GM10248 (cell line): ENCODE measurements at places on chromosomes 4 and X.

DNA sequence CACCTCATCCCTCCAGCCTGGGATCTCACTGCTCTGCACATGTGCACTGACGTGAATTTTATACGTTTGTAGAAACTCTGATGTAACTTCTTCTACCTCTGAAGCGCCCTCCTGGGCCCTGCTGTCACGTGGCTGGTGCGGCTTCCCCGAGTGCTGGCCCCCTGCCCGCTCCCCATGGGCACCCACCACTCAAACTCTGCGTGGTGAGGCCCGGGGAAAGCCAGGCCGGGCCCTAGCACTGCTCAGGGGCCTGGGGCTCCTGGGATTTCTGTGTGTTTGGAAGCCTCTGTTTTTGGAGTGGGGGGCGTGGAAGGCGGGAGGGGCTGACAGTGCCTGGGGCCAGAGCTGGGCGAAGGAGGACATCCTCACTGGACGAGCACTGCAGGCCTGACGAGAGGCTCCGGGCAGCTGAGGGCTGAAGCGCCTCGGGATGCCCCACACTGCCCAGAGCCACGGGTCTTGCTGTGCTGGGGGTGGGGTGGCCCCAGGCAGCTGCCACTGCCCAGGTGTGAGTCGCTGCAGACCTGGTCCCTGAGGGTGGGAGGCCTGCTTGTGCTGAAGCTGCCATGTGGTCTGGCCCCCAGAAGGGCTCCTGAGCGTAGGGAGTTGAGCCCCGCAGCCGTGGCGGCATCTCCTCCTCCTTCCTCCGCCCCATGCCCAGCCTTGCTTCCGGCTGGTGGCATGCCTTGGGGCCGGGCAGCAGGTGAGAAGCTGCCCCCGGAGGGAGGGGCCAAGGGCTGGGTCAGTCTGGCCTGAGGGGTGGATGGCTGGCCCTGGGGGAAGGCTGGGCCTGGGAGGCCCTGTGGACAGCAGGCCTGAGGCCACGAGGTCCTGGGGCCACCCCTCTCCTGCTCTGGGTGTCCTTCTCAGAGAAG lies 7.7 kb downstream of the NAT8L start:
- no peak for DNase-seq

DNA sequence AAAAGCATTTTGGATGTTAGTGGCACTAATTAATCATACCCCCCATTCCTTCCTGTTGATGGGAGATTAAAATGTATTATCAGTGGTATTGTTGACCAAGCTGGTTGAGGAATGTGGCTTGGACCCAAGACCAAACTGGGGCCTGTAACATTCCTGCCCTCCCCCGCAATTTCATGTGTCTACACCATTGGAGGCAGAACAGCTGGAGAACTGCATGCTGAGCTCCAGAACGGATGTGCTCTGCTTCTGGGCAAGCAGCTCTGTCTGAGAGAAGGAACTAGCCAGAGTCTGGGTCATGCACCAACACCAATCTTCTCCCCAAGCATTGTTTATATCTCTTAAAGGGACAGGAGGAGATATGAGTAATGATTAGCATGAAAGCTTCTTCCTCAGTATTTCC lies 185.5 kb downstream of the CEP135 start:
- no peak for DNase-seq

GRCh38 chr4:67886281-67886680 lies 2.5 kb upstream of the TMPRSS11D start:
- DNase-seq, result no peak

DNA sequence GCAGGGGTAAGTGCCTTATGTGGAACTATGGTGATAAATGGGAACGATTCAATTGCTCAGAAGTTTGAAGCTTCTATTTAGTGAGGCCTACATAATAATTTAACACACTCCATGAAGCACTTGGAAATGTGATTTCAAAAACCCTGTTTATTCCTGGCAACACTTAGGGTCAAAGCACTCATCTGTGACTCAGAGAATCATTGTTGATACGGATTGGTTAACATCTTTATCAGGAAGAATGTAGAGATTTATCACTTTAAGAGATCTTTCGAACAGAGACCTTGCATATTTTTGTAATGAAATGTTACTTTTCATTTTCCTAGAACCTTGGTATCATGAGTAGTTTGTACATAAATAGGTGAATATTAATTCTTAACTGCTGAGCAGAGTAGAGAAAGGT lies 269.1 kb upstream of the SLIT2 start:
- no peak for DNase-seq

GRCh38 chr4:135927651-135928050 lies 1604.6 kb downstream of the PCDH18 start:
- DNase-seq, result no peak

- DNase-seq, result no peak
Observed at GRCh38 chr4:116839826-116840225, 245.6 kb downstream of the TRAM1L1 start.

GRCh38 chr4:77232653-77233052 lies 75.6 kb downstream of the CCNG2 start:
- DNase-seq, result no peak

GRCh38 chr4:6546681-6547447 lies 28.1 kb upstream of the MAN2B2 start:
- DNase-seq, result peak; percentile 78

DNA sequence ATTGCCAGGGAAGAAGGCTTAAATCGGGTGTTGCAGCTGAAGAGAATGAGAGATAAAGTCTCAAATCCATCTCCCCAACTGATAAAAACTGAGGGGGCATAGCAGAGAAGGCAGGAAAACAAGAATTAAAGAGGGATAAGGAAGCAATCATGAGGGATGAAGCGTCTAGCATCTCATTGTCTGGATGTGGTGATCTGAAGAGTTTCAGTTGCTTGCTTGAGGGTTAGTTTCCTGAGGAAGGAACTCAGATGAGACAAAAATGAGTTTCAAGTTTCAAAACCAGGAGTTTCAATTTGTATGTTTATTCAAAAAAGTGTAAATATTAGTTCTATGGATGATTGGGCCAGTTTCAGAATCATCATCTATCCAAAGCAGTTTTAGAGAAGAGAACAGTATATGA lies 496.9 kb downstream of the RAB28 start:
- DNase-seq, result no peak

DNA sequence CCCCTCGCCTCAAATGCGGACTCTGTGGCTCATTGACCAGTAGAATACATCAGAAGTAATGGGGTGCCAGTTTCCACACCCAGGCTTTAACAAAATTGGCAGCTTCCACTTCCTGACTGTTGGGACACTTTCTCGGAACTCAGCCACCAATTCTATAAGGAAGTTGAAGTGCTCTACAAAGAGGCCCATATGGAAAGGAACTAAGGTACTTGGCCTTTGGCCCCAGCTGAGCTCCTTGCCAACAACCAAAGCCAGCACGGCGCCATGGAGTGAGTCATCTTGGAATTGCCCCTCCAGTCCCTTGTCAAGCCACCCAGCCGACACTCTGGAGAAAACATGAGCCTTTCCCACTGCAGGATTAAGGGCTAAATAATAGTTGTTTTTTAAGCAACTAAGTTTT lies 262.2 kb upstream of the INTU start:
- DNase-seq, result no peak

DNA sequence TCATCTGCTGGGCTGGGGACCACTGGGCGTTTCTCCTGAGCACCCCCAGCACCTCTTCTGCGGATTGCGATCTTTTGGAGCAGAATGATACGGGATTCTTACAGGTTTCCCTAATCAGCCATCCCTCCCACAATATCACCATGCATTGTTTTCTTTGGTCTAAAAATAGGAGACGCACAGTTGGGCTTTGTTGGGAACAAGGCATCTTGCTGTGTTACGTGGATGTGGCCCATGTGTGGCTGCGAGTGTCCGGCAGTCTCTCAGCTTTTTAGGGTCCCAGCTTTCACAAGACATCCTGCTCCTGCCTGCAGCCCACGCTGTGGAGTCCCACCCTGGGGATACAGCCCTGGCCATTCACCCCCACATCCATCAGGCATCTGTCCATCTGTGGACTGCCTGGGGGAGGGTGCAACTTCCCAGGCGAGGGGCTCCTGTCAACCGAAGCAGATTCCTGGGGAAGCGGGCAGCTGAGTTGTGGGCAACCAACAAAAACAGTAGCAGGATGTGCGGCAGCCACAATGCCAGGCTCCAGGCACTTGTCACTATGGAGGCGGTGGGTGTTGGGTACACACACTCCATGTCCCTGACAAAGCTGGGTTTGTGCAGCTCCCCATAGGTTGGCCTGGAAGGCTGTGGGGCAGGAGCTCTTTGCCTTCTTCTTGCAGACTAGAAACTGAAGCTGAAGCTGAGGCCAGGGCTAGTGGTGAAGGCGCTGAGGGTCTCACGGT lies 185.5 kb upstream of the PSAPL1 start:
- DNase-seq, result no peak

DNA sequence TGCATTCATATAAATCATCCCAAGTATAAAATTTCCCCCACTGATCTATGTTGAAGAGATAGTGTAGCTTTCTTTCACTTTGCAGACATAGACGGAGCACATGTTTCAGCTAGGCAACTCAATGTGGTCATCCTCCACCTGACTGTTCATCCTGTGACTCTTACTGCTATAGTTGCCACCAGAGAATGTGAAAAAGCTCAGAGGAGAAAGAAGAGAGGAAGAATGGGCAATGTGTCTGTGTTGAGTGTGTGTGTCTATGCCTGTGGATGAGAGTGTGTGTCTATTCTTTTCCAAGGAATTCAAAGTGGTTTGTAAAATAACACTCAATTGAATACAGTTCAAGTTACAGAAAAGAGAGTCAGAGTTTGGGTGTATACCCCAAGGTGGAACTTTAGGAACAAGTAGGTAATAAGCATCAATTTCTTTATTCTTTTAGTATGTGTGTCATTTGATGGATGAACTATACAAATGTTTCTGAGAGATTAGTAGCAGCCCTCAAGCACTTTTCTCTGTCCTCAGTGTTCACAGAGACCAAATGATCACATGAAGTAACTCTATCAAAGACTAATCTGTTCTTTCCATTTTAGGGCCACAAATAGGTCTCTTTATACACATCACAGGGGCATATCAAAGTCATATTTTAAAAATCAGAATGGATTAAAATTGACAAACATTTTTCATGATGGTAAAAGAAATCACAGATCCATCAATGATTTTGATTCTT lies 2.3 kb downstream of the SNCA start:
- DNase-seq, result no peak

DNA sequence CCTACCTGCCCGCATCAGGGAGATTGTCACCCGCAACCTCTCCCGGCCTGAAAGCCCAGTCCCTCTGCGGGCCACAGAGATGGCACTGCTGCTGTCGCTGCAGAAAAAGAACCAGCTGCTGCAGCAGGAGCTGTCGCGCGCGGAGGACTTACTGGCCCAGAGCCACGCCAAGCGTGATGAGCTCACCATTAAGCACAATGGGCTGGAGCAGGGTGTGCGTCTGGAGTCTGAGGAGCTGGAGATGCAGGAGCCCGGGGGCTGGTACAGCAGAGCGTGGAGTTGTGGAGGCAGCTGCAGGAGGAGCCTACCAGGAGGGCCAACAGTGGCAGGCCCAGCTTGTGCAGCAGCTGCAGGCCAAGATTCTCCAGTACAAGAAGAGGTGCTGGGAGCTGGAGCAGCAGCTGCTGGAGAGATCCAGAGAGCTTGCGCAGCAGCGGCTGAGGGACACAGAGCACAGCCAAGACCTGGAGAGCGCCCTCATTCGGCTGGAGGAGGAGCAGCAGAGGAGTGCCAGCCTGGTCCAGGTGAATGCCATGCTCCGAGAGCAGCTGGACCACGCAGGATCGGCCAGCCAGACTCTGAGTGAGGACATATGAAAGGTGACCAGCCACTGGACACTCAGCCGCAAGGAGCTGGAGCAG lies 11.3 kb downstream of the SMIM10L2A start:
- no peak for DNase-seq

- no peak for DNase-seq
Observed at GRCh38 chr4:7844594-7844991, 95.1 kb downstream of the AFAP1 start.

GRCh38 chrX:108348525-108348924 lies 89.7 kb downstream of the COL4A6 start:
- DNase-seq, result no peak

GRCh38 chrX:112051576-112051975 lies 31.0 kb downstream of the TRPC5 start:
- no peak for DNase-seq

DNA sequence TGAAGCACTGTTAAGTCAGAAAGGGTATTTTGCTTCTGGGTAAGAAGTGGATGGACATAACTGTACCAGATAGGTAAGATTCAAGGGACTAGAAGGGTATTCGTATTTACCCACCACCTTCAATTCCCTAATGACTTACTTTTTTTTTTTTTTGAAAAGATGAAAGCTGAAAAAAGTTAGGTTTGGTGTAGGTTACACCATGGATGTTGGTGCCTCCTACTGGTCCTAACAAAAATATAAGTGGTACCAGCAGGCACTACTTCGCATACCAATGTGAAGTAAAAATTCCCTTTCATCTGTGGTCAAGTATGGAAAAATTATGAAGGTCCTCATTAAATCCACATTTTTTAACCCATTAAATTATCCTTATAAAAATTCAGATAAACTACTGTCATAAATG lies 7.2 kb downstream of the ANKRD17 start:
- DNase-seq, result no peak

DNA sequence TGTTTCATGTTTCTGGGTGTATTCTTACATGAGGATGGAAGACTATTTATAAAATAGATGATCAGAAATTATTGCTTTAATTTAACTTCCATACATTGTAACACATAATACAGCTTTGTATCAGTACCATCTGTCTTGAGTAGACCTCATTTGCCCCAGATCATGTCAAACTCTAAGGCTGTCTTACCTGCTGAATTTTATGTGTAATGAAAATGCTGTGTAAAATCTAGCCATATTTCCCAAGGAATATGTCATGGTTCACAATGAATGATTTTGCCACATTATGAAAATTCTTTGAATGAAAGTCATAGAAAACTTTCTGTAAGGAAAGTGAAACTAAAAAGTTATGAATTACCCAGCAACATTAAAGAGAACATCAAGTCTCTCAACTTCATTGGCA lies 7.4 kb downstream of the BDH2 start:
- DNase-seq, result no peak

DNA sequence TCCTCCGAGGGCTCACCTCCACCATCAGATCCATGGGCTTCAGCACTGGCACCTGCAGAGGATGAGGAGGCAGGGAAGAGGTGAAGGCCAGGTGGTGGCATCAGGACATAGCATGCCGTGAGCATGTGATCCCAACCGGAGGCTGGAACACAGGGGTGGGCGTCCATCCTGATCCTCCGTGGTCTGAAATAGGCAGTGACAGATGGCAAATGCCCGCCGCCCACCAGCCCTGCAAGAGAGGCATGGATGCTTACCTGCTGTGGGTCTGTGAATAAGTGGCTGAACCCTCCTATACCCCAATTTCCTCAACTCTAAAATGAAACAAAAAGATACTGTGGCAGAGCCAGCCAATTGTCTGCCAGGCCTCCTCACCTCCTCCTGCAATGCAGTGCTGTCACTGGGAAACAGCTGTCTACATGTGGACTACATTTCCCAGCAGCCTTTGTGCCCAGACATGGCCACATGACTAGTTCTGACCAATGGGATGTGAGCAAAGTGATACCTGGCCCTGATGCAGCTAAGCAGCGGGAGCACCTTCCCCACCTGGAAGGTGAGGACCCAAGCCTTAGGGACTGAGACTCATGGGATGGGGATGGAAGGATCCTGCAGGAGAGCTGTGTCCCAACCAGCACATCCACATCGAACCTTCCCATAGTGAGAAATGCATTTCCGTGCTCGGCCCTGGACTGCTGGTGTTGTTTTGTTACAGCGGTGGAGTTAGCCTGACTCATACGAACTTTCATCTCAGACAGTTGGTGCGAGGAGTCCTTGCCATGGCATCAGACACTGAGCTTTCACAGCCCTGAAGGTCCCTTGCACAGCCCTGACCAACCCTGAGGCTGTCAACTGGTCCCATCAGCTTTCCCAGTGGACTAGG lies 99.5 kb downstream of the PPP2R2C start:
- peak; percentile 69 for DNase-seq

GRCh38 chrX:109270580-109271484 lies 211.1 kb downstream of the GUCY2F start:
- peak; percentile 37 for DNase-seq

GRCh38 chrX:20789103-20789502 lies 522.4 kb upstream of the RPS6KA3 start:
- no peak for DNase-seq
